ENCODE measurements at places on chromosomes 7 and 10.

GRCh38 chr7:123327661-123328060 is 127.9 kb upstream of the SLC13A1 start:
- no peak for DNase-seq

DNA sequence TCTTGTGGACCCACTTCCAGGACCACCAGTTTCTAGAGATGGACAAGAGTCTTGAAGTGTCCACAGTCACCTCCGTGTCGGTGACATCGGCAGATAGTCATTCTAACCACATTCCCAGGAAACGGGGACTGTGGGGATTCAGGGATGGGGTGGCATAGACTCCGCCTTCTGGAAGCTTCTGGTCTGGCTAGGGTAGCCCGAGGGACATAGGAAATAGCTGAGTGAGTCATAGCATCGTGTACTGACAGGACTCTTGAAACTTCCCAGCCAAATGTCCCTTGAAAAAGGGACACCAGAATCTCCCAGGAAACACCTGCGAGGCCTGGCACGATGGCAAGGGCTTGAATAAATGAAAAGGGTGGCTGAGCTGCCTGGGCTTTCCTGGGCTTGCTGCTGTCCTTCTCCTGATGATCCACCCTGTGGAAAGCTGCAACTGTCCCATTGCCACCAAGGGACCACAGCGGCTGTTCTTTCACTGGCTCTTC is 84.1 kb upstream of the LRRC4 start:
- no peak for DNase-seq

DNA sequence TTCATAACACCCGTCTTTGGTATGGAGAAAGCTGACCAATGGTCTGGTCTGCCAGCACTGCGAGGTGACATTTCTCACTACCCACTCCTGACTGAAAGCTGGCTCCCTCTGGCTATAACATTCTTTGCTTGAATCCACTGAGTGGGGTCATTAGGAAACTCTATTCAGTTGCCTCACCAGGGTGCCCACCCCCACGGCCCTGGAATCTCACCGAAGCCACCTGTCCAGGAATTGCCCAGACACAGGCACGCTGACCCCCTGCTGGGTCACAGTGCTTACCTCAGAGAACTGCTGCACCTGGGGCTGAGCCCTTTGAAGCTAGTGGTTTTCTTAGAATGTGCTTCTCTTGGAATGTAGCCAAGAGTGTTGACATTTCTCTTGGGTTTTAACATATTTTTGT is 28.6 kb downstream of the HECW1 start:
- no peak for DNase-seq

GRCh38 chr7:577741-578370 is 58.2 kb upstream of the PDGFA start:
- no peak for DNase-seq

DNA sequence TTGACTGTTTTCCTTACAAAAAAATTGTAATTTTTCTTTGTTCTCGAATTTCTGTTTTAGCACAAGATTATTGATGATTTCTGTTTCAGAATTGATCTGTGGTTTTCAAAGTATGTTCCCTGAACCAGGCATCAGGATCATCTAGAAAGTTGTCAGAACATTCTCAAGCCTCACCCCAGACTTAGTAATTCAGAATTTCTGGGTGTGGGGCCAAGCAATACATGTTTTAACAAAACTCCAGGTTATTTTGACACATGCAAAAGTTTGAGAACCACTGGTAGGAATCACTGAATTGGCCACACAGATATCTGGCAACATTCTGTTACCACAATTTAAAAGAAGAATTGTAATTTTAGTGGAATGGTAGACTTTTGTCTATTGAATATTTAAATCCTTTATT is 1173.9 kb upstream of the LRRTM3 start:
- DNase-seq, result no peak
